ENCODE measurements at places on chromosomes 11 and 22.

- no peak for DNase-seq
Measured at GRCh38 chr11:68658661-68659060, 25.7 kb upstream of the GAL start.

DNA sequence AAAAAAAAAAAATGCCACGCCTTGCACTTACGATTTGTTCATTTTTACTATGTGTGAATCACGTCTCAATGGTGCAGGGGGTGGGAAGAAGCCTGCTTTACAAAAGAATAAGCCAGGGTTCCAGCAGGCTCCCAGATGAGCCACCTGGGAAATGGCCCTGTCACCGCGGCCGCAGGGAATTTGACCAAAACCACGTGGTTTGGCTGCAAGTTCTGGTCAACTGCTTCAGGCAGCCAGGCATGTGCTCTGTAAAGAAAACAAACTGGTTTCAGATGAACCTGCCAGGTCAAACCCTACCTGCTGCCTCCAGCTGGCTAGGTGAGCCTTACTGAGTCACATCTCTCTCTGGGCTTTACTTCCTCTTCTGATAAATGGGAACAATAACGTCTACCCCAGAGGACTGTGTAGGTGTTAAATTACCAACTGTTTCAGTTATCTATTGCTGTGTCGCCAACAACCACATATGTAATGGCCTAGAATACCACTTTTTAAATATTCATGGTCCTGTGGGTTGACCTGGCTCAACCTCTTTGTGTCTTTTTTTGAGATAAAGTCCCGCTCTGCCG, 30.5 kb upstream of the GCAT start:
- DNase-seq, result no peak

DNA sequence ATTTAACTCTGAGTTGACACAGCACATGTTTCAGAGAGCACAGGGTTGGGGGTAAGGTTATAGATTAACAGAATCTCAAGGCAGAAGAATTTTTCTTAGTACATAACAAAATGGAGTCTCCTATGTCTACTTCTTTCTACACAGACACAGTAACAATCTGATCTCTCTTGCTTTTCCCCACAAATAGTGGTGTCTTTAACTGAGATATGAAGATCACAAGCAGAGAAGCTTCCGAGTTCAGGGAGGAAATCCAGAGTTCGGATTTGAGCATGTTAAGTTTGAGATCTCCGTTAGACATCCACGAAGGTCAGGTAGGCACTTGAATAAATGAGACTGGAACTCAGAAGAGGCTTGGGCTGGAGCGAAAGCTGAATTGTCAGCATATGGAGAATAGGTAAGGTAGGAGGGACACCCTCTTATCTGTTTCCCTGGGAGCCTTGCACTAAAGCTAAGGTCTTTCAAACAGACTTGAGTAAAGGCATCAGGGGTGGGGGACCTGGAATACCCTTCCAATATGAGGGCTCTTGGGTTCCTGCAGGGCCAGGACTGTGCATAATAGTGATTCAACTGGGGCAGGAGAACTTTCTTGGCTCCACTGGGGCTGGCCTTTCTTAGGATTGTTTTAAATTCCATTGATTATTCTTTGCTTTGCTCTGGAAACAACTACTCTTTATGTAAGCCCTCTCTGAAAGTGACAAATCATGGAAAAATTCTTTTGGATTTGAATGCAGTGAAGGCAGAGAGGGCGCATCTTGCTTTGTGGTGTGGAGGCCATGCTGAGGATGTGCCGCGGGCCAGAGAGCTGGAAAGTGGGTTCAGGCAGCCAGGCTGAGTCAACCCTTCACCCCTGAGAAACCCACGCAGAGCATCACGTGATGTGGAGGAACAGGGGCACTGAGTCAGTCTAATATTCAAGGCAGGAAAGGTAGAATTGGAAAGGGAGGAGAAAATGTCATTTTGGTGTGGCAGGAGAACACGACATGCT, 62.7 kb upstream of the AMPD3 start:
- no peak for DNase-seq

- DNase-seq, result no peak
Measured at GRCh38 chr11:106331176-106331575, 253.7 kb downstream of the AASDHPPT start.
